ENCODE measurements at places on chromosomes 1 and 21.

- DNase-seq, result no peak
These were observed 179.3 kb downstream of the TNR start for GRCh38 chr1:175564119-175564518.

DNA sequence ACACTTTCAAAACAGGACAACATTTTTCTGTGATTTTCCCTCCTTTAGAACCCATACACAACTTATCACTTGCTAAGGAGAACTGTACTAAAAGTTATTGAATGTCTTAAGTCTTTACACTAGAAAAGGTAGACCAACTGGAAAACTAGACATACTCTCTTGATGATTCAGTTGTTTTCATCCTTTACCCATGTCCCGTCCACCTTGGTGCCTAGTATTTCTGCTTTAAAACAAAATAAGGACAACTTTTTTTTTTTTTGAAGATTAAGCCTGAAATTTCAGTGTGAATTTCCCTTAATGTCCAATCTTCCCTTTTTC lies 4.5 kb downstream of the CDKN2C start:
- no peak for DNase-seq

GRCh38 chr1:154955039-154955717 lies 721 bp downstream of the PBXIP1 start:
- peak; percentile 71 for DNase-seq

DNA sequence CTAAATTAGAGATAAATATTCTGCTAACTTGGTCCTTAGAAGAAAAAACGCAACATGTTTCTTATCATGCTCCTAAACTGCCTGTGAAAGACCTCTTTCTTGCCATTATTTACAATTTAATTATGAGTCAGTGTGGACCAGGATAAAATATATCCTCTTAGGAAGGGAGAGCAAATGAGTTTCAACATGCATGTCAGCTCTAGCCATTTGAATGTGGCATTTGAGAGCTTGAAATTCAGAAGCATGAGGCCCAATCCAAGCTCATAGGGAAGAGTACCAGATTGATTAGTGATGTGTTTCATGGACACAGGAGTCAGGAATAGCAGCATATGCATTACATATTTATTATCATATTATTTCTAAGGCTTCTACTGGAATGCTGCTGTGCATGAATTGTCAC lies 39.3 kb downstream of the TBX15 start:
- DNase-seq, result no peak

- no peak for DNase-seq
These were observed 6.8 kb upstream of the MTARC2 start for GRCh38 chr1:220741349-220741748.

DNA sequence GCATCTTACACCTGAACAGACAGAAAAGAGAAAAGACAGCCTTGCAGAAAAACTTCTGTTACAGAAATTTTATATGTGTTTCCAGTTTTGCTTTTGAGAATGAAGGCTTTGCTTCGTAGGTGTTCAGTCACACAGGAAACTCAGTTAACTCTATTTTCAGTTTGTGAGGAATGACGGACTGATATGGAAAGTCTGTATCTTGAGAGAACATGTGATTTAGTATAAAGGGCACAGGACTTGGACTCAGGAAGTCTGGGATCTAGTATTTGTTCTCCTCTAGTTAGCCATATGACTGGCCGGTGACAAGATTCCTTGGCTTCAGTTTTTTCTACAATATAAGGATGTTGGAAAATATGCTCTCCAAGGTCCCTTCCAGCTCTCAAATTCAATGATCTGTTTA lies 149.1 kb downstream of the OLFM3 start:
- no peak for DNase-seq

DNA sequence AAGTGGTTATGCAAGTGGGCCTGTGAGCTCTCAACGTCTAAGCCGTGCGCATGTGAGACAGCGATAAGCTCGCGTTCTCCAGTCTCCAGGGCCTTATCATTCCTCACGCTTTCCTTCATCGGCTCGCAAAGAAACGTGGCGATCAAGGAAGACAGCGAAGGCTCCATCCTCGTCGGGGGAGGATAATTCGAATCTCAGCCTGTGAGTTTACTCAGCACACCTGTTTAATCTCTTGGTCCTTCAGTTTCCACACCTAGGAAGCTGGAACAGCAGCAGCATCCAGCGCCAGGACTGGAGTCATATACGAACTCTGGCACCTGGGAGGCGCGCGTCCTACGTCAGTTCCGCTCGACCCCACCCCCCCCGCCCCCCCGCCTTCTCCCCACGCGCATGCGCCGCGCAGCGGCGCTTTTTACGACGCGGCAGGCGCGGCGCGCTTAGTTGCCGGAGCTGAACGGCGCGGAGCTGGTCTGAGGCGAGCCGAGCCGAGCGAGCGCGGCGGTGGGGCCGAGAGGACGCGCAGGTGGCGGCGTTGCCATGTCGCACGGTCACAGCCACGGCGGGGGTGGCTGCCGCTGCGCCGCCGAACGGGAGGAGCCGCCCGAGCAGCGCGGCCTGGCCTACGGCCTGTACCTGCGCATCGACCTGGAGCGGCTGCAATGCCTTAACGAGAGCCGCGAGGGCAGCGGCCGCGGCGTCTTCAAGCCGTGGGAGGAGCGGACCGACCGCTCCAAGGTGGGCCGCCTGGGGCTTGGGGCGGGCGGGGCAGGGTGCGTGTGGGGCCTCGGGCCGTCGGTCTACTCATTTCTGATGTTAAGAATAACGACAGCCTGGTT lies at the start of gene PITHD1:
Gene PITHD1 (plus strand): TSS at position 440 of the 836 bp plus-strand sequence. CDS start 98 bp downstream, at position 538.
- DNase-seq, result peak; percentile 86

GRCh38 chr21:25638660-25639550 lies at the start of gene JAM2:
Gene JAM2 (plus strand): TSS chr21:25639258. CDS start chr21:25639822, 564 bp downstream.
- peak; percentile 61 for DNase-seq

DNA sequence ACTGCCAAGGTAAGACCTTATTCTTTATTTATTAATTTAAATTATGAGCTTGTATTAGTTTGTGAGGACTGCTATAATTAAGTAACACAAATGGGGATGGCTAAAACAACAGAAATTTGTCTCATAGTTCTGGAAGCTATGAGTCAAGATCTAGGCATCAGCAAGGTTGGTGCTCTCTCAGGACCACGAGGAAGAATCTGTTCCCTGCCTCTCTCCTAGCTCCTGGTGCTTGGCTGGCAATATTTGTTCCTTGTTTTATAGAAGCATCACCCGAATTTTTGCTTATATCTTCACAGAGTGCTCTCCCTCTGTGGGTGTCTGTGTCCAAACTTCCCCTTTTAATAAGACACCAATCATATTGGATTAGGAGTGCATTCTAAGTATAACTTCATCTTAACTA lies 41.4 kb upstream of the CCDC190 start:
- no peak for DNase-seq

DNA sequence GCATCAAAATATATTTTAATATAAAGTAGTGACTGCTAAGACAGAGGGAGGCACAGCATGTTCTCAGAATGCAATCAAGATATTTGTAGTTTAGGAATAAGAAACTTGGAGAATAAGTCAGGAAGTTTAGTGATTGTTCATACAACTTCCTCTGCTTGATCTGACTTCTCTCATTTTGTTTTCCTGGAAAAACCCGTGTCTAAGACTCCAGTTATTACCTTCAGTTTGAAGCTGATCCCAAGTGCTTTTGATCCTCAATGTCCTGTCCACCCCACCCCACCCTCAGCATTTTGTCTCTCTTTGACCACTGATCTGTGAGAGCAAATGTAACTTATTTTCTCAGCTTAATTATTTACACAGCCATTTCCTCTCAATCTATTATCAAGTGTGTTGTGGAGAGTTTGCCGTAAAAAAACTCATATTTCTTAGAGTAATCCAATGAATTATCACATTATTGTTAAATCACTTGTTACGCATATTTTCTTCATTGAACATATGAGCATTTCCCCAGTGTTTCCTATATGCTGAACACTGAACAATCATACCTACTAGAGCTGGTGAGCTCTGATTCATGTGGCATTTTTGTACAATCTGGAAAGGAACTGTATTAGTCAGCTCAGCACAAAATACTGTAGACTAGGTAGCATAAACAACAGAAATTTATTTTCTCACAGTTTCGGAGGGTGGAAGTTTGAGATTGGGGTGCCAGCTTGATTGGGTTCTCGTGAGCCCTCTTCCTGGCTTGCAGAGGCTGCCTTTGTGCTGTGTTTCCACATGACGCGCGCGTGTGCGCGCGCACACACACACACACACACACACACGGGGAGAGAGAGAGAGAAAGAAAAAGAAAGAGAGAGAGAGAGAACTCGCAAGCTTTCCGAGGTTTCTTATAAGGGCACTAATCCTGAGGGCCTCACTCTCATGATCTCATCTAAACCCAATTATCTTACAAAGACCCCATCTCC lies 65.5 kb upstream of the DPYD start:
- no peak for DNase-seq

DNA sequence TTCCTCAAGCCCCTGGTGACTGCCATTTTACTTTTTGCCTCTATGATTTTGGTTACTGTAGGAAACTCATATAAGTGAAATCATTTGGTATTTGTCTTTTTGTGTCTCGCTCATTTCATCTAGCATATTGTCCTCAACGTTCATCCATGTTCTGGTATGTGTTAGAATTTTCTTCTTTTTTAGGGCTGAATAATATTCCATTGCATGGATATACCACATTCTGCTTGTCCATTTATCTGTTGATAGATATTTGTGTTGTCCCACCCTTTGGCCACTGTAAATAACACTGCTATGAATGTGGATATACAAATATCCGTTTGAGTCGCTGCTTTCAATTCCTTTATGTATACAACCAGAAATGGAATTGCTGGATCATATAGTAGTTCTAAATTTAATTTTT lies 4.5 kb upstream of the GALNT2 start:
- DNase-seq, result no peak

GRCh38 chr1:217211486-217211885 lies 419.4 kb downstream of the GPATCH2 start:
- DNase-seq, result no peak

- DNase-seq, result no peak
These were observed 38.9 kb downstream of the FAM163A start for GRCh38 chr1:179781962-179782361.

- DNase-seq, result no peak
These were observed 19.2 kb upstream of the COL24A1 start for GRCh38 chr1:86175756-86176155.

GRCh38 chr1:17183388-17184160 lies 21.4 kb upstream of the PADI1 start:
- no peak for DNase-seq

- DNase-seq, result peak; percentile 73
These were observed 909 bp upstream of the PAXBP1 start for GRCh38 chr21:32772281-32773047.

- no peak for DNase-seq
These were observed 8.4 kb downstream of the FOXE3 start for GRCh38 chr1:47424336-47424982.

DNA sequence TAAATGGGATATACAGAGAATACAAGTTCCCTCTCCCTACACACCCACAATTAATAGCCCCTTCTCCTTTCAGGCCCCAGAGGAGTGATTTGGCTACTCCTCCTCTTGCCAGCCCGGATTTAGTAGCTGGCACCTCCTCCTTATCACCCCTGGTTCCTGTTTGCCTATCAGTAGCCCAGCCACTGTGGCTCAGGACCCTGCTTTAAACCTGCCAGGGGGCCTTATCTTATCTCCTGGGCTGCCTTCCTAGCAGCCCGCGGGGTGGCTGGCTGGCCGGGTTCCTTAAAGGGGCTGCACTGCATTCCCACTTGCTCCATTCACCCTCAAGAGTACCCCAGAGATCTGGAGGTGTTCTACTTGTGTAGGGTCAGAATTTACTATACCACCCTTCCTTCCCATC lies 70.4 kb downstream of the PLEKHA6 start:
- DNase-seq, result no peak

DNA sequence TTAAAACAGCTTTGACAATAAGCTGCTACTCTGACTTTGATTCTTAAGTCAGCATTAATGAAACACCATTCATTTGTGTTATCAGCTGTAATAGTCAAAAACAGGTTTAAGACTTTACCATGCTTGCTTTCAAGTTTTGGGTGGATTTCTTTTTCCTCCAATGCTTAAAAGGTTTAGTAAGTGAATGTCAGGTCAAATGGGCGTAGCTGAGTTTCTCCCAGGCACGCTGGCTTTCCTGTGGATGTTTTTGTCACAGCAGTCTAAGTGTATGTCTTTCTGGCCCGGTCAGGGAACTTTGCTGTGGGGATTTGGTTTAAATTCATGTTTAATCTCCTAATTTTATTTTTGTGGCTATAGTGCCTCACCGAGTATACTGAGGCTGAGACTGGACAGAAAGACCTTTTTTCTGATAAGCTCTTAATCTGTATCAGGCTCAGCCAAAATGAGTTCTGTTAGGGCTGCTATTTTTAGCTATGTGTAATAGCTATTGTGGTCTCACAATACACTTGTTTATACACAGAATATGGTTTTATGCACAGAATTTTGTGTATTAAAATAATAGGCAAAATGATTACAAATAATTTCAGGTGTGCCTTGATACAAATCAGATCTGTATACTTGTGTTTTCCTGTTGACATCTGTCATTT lies 292.8 kb downstream of the DISC1 start:
- no peak for DNase-seq

GRCh38 chr1:176601348-176601747 lies 138.4 kb downstream of the PAPPA2 start:
- DNase-seq, result no peak

- DNase-seq, result no peak
These were observed 17.2 kb upstream of the SLC25A44 start for GRCh38 chr1:156176610-156177210.

DNA sequence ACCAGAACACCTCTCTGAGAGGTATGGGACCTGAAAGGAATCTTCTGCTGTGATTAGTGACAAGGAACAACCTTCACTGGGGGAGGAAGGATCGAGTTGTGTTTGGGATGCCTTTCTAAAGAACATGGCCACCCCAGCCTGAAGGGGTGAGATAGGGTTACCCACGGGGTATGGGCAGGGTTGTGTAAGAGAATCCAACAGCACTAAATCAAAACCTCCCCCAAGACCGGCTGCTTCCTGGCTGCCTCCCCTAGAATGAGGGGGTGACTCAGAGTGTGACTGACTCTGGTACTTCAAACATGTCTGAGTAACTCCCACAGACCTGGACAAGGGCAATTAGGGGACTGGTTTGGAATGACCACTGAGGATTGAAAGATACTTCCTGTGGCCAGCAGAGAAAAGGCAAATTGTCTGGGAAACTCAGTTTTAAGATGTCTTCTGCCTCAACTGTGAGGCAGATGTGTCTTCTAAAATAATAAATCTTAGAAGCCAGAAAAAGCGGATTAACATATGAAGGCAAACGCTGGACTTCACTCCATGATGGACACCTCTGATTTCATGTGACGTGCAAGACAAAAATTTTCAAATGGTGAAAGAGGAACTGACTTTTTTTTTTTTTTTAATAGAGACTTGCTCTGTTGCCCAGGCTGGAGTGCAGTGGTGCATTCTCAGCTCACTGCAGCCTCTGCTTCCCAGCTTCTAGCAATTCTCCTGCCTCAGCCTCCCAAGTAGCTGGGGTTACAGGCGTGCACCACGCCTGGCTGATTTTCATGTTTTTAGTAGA lies 6.7 kb upstream of the PTPN14 start:
- DNase-seq, result no peak

- peak; percentile 25 for DNase-seq
These were observed 13.7 kb downstream of the ACTRT2 start for GRCh38 chr1:3034728-3035562.

- DNase-seq, result no peak
These were observed 24.0 kb downstream of the NGF start for GRCh38 chr1:115314092-115314491.
